ENCODE measurements at places on chromosomes 16 and 17.

DNA sequence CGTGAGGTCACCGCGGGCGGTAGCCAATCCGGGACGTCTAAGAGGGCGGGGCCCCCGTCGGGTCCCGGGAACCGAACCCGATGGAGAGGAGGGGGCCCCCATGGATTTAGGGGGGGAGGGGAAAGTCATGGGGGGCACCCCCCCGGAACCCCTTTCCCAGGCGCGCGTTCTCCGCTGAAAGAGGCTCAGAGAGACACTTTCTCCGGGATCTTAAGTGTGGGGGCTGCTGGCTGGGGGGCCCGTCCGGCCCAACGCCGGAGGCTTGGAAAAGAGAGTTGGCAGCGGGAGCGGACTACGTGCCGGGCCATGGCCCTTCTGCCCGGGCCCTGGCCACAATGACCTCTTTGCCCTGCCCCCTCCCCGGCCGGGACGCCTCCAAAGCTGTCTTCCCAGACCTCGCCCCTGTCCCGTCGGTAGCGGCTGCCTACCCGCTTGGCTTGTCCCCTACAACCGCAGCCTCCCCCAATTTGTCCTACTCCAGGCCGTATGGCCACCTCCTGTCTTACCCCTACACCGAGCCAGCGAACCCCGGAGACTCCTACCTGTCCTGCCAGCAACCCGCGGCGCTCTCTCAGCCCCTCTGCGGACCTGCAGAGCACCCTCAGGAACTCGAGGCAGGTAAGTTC, at the start of gene DLX4:
Gene DLX4 (plus strand): TSS at position 57 of the 626 bp plus-strand sequence. CDS start 279 bp downstream, at position 336.
- no peak for DNase-seq

DNA sequence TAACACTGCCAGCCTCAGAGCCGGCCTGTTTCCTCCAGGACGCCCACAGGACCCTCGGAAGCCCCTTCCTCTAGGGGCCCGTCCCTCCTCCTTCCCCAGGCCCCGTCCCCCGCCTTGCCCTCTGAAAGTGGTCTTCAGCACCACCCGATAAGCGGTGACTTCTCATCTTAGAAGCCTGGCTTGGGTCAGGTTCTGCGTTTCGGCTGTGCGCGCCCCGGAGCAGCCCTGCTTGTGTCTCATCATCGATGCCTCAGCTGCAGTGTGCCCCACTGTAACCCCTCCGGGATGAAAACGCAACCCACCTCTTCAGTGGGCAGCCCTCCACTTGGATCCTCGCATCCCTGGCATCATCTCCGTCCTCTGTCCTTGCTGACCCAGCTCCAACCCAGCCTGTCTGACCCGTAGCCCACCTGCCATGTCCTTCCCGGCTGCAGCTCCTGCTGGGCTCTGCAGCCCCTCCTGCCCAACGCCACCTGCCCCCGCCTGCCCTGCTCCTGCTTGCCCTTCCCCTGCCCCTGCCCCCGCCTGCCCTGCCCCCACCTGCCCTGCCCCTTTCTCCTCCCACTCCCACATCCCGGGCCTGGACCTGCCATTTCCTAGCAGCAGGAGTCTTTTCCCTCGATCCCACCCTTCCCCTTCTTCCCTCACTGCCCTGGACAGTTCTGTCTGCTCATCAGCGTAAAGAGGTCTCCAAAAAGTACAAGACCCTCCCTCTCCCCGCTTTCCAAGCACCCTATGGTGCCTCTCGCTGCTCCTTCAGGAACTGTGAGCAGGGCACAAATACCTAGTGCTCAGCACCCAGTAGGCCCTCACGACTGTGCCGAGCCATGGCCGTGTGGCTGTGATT, 112.5 kb upstream of the CHMP6 start:
- no peak for DNase-seq

- DNase-seq, result no peak
These were observed 715 bp downstream of the TLCD3A start for GRCh38 chr17:732902-733720.

DNA sequence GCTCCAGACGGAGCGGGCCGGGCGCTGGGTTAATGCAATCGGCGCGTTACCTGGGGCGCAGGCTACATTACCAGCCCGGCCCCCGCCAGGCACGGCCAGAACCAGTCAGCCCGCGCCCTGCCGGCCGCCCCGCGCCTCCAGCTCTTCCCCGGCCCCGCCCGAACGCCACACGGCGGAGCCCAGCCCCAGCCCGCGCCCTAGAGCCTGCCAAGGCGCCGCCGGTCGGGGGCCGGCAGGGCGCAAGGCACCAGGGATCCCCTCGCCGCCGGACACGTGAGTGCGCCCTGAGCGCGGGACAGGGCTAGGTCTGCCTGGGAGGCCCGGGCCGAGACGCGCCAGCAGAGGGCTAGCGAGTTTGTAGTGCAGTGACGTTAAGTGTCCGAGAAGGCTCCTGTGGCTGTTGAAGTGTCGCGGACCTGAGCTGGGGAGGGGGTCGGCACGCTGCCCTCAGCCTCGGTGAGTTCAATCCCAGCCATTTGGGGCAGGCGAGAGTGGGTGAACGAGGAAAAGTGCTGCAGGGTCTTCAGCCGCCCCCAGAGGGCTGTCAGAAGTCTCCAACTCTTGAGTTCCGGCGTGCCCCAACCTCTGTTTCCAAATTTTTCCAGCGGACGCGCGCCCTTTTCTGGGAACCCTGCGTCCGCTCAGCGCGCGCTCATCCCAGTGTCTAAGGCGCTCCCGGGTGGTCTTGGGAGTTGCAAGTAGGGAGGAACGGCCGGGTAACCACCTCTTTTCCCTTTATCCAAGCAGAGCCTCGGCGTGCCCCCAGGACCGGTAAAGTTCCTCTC, at the start of gene SLC6A2:
Gene SLC6A2 (plus strand): TSS at position 92 of the 785 bp plus-strand sequence. CDS start 707 bp downstream, outside the sequence.
- DNase-seq, result no peak

DNA sequence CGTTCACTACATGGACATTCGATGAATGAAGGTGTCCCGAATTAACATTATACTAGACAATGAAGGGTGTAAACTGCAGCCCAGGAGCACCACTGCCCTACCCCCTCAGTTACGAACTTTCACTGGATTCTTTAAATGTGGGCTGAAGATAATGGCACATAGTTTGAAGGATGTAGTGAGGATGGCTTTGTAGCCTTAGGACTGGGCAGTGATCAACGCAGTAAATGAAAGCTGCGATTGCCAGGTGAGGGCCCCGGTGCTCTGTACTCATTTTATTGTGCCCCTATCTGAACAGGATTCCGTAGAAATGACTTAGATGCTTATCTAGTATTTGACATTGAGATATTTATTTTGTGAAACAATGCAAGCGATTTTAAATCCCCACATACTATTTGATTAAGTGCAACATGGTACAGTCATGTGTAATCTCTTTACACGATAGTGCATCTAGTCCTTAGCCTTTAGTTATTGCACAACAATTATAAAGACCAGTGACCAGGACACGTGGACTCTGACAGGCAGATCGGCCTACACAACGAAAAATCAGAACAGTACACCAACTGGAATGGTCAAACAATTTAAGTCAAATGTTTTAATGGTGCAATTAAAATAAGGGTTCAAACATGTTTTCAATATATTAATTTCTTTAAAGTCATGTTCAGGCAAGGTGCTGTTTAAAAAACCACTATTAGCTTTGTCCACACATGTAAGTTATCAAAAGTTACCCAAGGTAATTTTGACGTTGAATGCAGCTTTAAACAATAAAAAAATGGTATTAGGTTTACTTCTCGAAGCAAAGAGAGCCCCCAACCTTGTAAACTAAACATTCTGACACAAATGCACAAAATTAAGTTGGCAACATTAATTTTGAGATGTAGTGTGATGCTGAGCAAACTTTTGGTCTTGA, 17.4 kb upstream of the ERN1 start:
- DNase-seq, result no peak

DNA sequence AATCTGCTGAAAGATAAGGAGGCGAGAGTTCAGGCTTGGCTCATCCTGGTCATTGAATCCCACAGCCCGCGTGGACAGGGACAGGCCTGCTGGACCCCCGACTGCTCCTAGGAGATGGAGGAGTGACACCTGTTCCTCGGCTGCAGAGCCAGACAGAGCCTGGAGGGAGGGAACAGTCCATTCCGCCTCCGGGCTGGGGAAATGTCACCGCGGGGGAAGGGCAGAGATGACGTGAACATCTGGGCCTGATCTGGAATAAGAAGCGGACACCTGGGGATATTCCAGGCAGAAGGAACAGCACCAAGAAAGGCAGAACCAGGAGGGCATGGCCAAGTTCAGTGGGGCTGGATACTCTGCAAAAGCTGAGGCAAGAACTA, 1.5 kb downstream of the ZNF747 start:
- DNase-seq, result no peak

- DNase-seq, result no peak
These were observed 5.9 kb upstream of the KPNA2 start for GRCh38 chr17:68029512-68030215.

GRCh38 chr17:27569884-27570577, 61.0 kb upstream of the LGALS9 start:
- DNase-seq, result no peak

GRCh38 chr17:72926171-72926570, 166.3 kb downstream of the SLC39A11 start:
- no peak for DNase-seq

DNA sequence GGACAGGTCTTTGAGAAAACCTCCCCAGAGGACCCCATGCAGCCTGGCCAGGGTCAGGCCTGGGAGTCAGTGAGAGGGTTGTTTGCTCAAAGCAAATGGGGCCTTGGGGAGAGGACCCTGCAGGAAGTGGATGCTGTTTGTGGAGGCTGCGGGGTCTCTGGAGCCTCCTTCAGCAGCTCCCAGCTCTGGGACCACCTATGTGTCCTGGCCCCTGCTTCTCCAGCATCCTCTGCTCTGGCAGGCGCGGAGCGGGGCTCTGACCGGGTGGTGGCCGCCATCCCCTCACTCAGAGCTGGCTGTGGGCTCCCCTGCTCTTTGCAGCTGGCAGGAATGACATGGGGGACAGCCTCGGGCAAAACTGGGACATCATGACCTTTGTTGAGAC, 29.8 kb upstream of the CIBAR2 start:
- DNase-seq, result no peak

DNA sequence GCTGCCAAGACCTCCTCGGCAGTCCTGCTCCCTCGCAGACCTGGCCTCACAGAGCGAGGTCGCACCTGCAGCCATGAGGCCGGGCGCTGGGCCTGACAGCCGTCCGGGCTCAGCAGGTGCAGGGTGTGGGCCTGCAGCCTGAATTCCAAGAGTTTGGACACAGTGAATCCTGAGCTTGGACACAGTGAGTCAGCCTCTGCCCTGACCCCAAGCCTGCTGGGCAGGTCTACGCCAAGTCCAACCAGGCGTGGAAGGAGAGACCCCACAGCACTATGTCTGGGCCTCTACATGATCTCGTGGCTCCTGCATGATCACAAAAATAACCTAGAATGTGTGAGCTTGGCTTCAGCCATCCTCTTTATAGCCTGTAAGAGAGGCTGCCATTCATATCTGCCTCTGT, 121.0 kb downstream of the C16orf95 start:
- no peak for DNase-seq

GRCh38 chr16:50681021-50681885, at the start of gene SNX20:
Gene SNX20 (minus strand): TSS chr16:50681312. CDS start chr16:50677526, 3,786 bp downstream.
- DNase-seq, result no peak

DNA sequence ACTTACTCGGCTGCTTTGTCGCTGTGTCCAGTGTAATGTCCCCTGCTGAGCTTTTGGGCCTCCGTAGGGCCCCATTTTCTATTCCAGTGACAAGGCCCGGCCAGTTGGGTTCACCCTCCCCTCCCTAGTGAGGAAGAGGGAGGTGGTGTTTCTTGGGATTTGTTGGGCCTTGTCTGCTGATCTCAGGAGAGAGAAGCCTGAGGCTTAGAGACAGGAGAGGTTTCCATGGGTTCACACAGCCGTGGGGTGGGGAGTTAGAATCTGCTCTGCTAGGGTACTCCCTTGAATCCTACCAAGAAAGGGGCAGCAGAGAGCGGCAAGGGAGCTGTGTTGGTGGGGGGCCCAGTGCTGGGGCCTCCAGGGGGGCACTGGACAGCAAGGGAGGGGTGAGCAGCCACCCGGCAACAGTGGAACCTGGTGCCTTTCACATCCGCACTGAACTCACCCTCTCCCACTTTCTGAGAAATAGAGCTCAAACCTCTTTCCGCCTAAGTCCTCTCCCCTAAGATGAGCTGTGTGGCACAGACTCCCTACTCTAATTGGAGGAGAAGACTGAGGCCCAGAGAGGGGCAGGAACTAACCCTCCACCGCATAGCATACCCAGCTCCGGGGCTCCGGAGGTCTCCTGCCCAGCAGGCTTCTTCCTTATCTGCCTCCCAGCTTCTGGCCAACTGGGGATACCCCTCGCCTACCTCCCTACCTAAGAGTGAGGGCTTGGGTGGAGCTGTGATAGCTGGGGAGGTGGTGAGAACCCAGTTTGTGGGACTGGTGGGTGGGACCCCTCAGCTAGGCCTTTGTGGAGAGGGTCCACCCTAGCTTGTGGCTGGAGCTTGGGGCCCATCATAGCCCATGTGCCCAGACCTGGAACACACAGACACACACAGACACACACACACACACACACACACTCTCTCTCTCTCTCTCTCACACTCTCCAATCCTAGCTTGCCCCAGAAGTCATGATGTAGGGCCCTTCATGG, 6.8 kb downstream of the TBKBP1 start:
- no peak for DNase-seq

DNA sequence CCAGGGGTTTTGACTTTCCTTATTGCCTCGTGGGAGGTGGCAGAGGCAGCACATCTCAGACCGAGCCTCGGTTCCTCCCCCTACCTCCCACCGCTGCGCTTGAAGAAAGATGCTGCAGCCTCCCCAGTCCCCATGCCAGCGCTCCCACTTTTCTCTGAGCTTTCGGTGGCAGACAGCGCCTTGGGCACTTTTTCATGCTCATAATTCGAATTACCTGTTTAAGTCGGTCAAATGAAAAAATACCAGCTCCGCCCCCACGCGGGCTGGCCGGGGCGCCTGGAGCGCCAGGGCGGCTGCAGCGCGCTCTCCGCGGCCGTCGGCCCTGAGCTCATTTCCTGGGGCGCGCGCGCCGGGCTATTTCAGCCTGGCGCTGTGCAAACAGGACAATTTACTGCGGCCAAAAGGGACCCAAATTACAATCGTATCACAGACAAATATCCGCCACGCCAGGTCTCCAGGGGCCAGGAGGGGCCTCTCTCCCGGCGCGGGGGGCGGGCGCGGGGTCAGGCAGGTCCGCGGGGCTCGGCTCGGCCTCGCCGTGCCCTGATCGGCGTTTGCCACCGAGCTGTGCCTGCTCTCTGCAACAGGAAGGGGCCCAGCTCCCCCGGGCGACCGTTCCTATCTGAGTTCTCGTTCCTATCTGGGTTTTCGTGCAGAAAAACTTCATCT, 45.0 kb downstream of the SOST start:
- DNase-seq, result no peak

DNA sequence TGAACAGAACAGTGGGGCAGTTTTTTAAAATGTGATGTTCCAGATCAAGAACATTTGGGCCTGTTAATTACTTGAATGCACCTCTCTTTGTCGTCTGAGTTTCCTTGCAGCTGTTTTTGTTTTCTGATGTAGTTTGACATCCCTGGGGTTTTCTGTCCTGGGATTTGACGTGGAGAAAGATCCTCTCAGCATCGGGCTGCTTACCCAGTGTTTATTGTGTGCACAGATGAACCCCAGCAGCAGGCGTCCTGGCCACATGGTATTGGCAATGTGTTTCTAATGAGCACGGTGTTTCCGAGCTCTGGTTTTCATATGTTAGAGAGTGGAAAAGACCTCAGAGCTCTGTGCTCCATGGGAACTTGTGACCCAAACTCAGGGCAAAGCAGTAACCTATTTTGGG, 191.1 kb upstream of the IRX3 start:
- DNase-seq, result no peak

Data from pulmonary artery endothelial cell (primary cell).